ENCODE measurements at places on chromosomes 13 and 19. TPM values are rescaled to one million over a fixed set of nuclear protein-coding genes. Genes with fewer than 3 reads are reported as not detected.
A peak's percentile ranks its signal among the peaks of the same experiment; 100 is the strongest.

RASL11A gene
- total RNA-seq: 6.8 TPM

DNA sequence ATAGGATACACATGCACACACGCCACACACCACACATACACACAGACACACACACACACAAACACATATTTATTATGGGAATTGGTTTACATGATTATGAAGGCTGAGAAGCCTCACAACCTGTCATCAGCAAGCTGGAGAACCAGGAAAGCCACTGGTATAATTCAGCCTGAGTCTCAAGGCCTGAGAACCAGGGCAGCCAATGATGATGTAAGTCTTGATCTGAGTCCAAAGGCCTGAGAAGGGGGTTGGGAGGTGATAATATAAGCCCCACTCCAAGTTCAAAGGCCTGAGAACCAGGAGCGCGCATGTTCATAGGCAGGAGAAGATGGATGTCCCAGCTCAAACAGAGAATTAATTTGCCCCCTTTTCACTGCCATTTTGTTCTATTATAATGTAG is 18.7 kb upstream of the SOX21 start:
- H3K4me1 ChIP-seq: no peaks in the 10 kb centered on the region
- H3K36me3 ChIP-seq: no peaks in the 10 kb centered on the region
- H3K27me3 ChIP-seq: peaks cover 9% of the 10 kb centered on the region
- no peak overlapping the region for H3K27ac ChIP-seq
- H3K4me3 ChIP-seq: no peak overlapping the region

- no peak overlapping the region for H3K4me3 ChIP-seq
- H3K36me3 ChIP-seq: no peaks in the 10 kb centered on the region
- H3K27ac ChIP-seq: no peak overlapping the region
- DNase-seq: no peak
- H3K27me3 ChIP-seq: no peaks in the 10 kb centered on the region
Observed at GRCh38 chr13:58566176-58566575, 934.6 kb downstream of the PCDH17 start.

- no peak overlapping the region for H3K4me3 ChIP-seq
- no peak overlapping the region for H3K27ac ChIP-seq
- H3K27me3 ChIP-seq: peaks cover 7% of the 10 kb centered on the region
- H3K36me3 ChIP-seq: no peaks in the 10 kb centered on the region
Observed at GRCh38 chr13:76792731-76793347, 93.4 kb downstream of the KCTD12 start.

DNA sequence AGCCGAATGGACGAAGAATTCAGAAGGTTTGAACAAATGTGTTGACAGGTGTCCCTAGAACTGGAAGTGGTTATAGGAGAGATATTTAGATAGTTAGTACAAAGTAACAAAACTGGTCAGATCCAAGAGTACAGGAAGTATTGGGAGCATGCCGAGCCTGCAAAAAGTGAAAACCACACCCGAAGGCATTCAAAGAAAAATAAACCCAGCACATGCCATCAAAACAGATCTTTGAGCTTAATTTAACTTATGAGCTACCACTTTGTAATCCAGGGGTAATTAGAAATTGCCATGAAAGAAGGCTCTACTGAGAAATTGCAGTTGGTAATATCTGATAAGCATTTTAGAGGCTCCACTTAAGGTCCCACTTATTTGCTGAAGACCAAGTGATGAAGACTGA is 214.2 kb downstream of the DNAJC15 start:
- no peak overlapping the region for H3K4me3 ChIP-seq
- no peak for DNase-seq
- no peaks in the 10 kb centered on the region for H3K27me3 ChIP-seq
- no peaks in the 10 kb centered on the region for H3K36me3 ChIP-seq

DNA sequence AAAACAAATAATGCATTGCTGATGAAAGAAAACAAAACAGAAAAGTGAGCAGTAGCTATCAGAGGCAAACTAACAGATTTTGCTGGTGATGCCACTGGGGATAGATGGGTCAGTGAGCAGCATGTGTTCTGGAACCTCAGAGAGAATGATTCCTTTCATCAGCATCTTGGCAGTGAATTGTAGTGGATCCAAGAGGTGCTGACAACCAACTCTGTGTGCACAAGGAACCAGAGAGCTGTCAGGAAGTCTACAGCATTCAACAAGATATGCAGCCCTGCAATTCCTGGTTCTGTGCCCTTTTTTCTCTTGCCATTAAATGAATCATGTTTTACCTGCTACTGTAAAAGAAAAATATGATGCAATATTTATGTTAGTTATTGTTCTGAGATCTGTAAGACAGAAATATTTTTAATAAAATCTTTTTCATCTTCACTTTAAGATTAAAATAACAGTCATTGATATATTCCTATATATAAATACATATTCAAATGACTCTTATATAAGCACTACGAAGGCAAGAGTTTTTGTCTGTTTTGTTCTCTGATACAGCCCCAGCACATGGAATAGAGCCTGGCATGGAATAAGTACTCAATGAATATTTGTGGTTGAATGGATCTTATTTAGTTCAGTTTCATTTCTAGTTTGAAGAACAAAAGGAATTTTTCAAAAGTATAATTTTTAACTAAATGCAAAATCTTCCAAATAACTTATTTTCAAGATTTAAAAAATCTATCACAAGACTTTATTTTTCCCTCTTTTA is 80.8 kb downstream of the FREM2 start:
- peaks cover 3% of the 10 kb centered on the region for H3K27me3 ChIP-seq
- peaks cover 2% of the 10 kb centered on the region for H3K4me1 ChIP-seq
- no peak overlapping the region for H3K27ac ChIP-seq

- peaks cover 26% of the 10 kb centered on the region for H3K36me3 ChIP-seq
- H3K4me1 ChIP-seq: peaks cover 21% of the 10 kb centered on the region
- peak overlapping the region; percentile 88 for H3K27ac ChIP-seq
- DNase-seq: peak; percentile 65
Observed at GRCh38 chr19:38831142-38831605, 420 bp downstream of the ECH1 start.

DNA sequence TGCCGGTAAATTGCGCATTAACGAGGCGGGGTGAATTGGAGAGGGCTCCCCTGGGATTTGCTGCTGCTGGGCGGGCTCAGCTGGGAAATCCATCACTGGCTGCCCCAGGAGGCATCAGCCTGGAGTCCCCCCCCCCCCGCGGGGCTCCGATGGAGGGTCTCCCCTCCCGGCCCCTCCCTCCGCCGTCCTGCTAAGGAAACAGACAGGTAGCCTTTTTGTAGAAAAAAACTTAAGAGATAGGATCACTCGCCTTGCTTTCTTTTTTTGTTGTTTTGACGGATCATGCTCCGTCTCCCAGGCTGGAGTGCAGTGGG is 6.8 kb downstream of the TLE6 start:
- H3K27me3 ChIP-seq: peaks cover 13% of the 10 kb centered on the region
- no peak overlapping the region for H3K4me3 ChIP-seq
- no peak overlapping the region for H3K27ac ChIP-seq
- H3K4me1 ChIP-seq: peaks cover 6% of the 10 kb centered on the region
- no peak for DNase-seq

GRCh38 chr19:14056741-14057356 is 5.0 kb downstream of the PALM3 start:
- peaks cover 15% of the 10 kb centered on the region for H3K4me1 ChIP-seq
- peak overlapping the region; percentile 23 for H3K4me3 ChIP-seq
- H3K27ac ChIP-seq: no peak overlapping the region

- no peak for DNase-seq
- peaks cover 8% of the 10 kb centered on the region for H3K4me1 ChIP-seq
- no peaks in the 10 kb centered on the region for H3K27me3 ChIP-seq
- H3K27ac ChIP-seq: no peak overlapping the region
- no peak overlapping the region for H3K4me3 ChIP-seq
Observed at GRCh38 chr13:48738311-48738710, 84.6 kb downstream of the CYSLTR2 start.

DNA sequence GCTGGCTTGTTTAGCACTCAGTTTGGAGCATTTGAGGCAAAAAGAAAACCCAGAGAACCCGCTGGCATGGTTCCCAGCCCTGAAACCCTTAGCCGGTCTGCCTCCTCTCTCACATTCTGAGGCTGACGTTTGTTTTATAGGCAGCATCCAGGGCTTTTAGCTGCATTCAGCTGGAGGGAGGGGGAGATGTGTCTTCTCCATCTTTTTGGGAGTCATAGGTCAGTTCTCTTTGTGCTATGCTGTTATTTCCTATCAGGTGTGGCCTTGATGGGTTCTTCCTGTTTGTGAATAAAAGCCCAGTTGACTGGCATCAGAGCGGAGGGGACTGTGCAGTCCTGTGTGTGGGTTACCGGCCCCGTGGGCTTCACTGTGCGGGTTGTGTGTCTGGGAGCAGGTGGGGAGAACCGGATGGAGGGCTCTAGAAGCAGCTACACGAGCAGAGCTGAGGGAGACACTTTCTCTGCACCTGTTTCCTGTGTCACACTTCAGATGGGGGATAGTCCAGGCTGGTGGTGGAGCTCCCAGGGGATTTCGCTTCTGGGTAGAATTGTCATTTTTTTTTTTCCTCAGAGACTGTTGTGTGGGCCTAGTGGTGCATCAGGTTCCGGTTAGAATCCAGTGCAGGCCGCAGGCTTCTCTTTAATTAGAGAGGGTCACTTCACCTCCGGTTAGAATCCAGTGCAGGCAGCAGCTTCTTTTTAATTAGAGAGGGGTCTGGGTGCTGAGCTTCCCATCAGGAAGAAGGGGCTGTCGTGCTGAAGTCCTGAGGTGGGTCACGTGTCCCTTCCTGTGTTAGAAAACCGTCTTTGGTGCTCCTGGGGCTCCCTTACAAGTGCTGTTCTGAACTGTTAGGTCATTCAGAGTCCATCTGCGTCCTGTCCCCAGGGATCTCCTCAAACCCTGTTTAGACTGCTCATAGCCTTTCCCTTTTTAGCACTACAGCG is 69.6 kb downstream of the ARHGEF7 start:
- peak overlapping the region; percentile 80 for H3K27ac ChIP-seq
- peaks cover 6% of the 10 kb centered on the region for H3K36me3 ChIP-seq
- H3K4me1 ChIP-seq: peaks cover 88% of the 10 kb centered on the region
- peak; percentile 60 for DNase-seq
- peak overlapping the region; percentile 48 for H3K4me3 ChIP-seq
- H3K27me3 ChIP-seq: no peaks in the 10 kb centered on the region

DNA sequence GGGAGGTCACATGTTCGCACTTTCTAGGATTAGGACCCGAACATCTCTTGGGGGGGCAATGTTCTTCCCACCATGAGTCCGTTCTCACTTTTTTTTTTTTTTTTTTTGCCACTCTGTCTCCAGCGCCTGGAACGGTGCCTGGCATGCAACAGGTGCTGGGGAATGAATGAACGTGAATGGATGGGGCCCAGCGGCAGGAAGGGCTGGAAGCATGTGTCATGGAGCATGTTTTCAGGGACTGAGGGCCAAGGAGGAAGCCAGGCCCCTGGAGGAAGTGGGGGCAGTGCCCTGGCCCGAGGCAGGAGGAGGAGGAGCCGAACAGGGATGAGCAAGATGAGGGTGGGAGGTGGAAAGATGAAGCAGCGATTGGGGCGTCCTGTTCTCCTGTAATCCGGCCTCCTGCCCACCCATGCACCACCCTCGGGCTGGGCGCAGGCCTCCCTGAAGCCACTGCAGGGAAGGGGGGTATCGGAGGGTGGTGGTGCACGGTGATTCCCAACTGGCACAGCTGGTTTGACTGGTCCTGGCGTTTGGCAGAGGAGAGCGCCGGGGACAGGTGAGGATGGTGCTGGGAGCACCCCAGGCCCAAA is 8.8 kb upstream of the SULT2B1 start:
- no peak overlapping the region for H3K4me3 ChIP-seq
- no peaks in the 10 kb centered on the region for H3K36me3 ChIP-seq
- no peak for DNase-seq
- no peaks in the 10 kb centered on the region for H3K27me3 ChIP-seq
- H3K27ac ChIP-seq: no peak overlapping the region

DNA sequence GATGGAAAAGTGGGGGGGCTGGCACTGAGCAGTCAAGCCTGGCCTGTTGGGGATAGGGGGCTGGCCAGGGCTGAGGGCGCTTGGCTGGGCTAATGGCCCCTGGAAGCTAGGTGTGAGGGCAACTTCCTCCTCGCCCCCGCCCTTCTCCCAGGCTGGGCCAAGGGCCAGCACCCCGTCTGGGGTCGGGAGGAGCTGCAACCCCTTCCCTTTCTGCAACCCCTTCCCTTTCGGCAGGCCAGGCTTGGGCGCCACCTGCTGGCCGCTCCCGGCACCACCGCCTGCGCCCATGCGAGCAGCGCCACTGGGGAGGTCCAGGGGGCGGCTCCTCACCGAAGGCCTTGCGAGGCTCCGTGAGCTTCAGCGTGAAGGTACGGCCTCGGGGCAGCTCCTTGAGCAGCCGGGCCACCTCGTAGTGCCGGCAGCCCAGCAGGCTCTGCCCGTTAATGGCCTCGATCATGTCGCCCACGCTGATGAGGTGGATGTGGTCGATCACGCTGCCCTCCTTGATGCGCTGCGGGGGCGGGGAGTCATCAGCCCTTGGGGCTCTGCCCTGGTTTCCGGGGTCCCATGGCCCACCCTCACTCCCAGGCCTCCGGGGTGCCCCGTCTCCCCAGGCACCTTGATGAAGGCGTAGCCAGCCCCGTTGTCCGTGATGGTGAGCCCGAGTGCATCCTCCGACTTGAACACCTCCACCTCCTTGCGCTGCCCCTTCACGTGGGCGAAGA is 5.0 kb upstream of the PTGER1 start:
- H3K36me3 ChIP-seq: peaks cover 2% of the 10 kb centered on the region
- peaks cover 2% of the 10 kb centered on the region for H3K27me3 ChIP-seq
- DNase-seq: peak; percentile 83
- H3K27ac ChIP-seq: no peak overlapping the region

Data from activated CD4-positive, alpha-beta memory T cell treated with anti-CD3 and anti-CD28 coated beads for 36 hours (primary cell).